Activated T-cell treated with anti-CD3 and anti-CD28 coated beads, Interleukin-2, amount 50 U/mL, for 1 hour (primary cell): ENCODE measurements at places on chromosomes 2 and 18.

GRCh38 chr2:227942021-227942420, 70.6 kb downstream of the DAW1 start:
- DNase-seq: no peak

- no peak for DNase-seq
These were observed 3.3 kb upstream of the SULT6B1 start for GRCh38 chr2:37191747-37192146.

DNA sequence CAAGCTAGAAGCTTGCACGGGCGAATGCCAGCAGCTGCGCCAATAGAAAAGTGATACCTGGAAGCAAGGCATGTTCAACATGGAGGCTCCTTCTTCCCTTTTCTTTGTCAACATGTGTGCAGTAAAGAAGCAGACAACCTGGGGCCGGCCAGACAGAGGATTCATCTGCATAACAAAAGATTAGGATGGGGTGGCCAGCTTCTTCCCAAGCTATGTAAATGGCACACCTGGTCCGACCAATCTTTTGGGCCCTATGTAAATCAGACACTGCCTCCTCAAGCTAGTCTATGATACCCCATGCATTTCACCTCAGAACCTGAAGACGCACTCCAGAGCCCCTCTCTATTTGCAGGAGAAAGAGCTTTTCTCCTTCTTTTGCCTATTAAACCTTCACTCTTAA, 66.4 kb upstream of the TGFA start:
- no peak for DNase-seq

- DNase-seq: peak; percentile 28
These were observed 14.2 kb upstream of the GAL3ST2 start for GRCh38 chr2:241762321-241762932.

- no peak for DNase-seq
These were observed 102.4 kb upstream of the MGAT4A start for GRCh38 chr2:98833172-98833916.

DNA sequence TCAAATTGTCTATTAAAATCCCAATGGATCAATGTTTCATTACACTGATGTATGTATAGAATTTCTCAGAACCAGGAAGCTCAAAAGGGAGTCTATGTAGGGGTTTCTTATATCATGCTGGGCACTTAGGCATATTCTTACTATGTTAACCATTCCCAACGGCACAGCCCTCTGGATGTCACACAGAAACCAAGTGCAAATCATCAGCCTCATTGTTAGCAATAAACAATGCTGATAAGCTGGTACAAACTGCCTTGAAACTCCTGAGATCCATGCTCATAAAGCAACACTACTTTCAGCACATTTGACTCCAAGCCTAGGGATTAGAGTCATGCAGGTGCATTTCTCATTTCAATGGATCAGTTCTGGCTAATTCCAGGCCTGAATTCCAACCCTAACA, 730.2 kb upstream of the SLC39A10 start:
- no peak for DNase-seq

DNA sequence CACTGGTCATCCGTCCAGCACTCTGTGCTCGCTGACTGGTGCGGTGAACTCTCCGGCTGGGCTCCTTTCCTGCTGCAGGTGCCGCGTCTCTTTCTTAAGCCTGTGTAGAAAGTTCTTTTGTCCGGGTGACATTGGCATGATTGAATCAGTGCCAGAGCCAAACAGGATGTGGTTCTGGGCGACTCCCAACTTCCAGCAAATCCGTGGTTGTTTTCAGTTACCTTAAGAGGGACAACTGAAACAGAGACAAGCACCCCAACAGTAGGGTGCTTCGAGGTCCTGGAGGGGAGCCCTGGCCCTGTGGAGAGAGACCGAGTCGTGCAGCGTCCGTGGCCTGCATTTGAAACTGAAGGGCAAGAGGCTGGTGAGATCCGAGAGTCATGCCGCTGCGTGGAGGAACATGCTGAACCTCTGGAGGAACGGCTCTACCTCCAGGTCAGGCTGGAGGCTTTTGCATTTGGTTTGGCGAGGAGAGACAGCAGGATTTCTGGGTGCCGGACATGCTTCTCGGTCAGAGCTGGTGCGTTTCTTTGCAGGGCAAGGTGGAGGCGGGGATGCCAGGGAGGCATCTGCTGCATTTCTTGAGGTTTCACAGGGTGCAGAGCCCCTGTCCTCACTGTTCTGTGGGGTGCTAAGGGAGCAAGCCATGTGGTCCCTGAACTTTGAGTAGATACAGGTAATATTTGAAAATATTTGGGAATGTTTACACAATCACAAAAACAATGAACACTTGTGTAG, 26.8 kb downstream of the SH3BP4 start:
- DNase-seq: no peak

- no peak for DNase-seq
These were observed 103.7 kb downstream of the SLC4A3 start for GRCh38 chr2:219731173-219731572.

- DNase-seq: peak; percentile 53
These were observed 143.6 kb upstream of the MAP3K20 start for GRCh38 chr2:172931918-172932520.

- no peak for DNase-seq
These were observed 1632.8 kb upstream of the CELF4 start for GRCh38 chr18:39198376-39198775.

DNA sequence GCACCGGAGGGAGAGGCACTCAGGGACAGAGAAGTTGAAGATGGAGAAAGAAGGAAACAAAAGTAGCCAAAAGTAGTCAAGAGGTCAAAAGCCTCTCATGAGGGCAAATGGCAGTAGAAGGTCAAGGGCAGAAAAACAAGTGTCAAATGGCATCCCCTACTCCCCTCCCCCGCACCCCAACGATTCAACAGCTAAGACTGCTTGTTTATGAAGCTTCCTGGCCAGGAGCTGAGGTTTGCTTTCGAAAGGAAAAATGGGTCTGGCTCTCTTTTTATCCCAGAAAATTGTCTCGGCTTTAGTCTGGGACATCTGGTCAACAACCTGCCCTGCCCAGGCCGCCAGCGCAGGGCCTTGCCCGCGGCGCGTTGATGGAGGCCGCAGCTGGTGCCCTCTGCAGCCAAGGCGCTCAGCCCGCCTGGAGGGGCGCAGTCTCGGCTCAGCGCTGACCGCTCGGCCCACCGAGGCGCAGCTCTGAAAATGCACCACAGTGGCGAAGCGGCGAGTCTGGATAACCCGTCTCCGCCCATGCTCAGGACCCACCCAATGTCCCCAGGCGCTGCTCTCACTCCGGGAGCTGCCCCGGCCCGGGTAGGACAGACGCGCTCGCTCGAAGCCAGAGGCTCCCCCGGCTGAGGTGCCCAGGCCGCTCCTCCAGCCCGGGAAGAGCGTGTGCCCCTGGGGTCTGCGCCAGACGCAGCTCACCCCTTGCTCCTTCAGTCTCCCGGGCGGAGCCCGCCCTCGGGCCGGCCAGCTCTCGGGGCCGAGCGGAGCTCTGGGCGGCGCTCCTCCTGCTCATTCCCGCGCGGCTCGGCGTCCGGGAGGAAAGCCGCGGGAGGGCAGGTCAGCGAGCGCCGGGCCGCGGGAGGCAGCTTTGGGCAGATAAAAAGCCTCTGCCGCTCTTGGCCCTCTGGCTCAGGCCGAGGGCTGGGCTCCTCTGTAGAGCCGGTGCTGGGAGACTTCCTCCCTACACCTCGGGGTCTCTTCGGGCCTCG, 1.8 kb upstream of the TBR1 start:
- DNase-seq: peak; percentile 32

- DNase-seq: no peak
These were observed 1604.4 kb upstream of the ACVR2A start for GRCh38 chr2:146240391-146240790.

DNA sequence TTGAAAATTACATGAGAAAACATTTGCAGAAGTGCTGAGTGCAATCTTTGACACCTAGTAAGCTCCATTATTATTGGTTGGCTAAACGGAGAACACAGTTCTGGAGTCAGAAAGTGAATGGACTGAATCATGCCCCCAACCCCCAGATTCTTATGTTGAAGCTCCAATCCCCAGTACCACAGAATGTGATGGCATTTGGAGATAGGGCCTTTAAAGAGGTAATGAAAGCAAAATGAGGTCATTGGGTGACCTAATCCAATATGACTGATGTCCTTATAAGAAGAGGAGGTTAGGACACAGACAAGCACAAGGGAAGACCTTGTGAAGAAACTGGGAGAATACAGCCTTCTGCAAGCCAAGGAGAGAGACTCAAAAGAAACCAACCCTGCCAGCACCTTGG, 200.9 kb upstream of the EPAS1 start:
- DNase-seq: no peak

GRCh38 chr2:81467096-81467495, 1162.5 kb upstream of the LRRTM1 start:
- DNase-seq: no peak

DNA sequence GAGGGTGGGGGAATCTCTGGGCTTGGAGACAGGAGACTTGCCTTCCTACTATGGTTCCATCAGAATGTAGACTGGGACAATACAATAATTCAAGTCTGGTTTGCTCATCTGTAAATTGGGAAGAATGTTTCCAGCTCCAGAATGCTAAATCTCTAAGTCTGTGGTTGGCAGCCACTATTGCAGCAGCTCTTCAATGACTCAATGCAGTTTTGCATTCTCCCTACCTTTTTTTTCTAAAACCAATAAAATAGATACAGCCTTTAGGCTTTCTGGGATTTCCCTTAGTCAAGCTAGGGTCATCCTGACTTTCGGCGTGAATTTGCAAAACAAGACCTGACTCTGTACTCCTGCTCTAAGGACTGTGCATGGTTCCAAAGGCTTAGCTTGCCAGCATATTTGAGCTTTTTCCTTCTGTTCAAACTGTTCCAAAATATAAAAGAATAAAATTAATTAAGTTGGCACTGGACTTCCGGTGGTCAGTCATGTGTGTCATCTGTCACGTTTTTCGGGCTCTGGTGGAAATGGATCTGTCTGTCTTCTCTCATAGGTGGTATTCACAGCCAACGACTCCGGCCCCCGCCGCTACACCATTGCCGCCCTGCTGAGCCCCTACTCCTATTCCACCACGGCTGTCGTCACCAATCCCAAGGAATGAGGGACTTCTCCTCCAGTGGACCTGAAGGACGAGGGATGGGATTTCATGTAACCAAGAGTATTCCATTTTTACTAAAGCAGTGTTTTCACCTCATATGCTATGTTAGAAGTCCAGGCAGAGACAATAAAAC, 6.5 kb downstream of the TTR start:
- DNase-seq: no peak

DNA sequence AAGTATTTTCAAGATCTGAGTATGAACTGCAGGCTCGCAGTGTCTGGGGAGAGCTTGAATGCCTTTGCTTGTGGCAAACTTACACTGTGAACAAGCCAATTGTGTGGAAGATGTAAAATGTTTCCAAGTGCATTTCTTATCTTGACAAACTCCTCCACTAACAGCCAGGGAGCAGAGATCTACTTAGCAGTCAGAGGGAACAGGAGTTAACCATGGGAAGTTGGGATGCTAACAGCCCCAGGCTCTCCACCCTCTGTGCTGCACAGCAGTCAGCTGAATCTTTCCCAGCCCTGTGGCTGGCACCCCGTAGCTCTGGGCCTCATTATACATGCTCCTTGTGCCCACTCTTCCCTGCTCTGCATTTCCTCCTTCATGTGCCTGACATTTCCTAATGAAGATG, 450.2 kb downstream of the TSN start:
- DNase-seq: no peak

- no peak for DNase-seq
These were observed 79.8 kb upstream of the SPATS2L start for GRCh38 chr2:200226451-200227426.

DNA sequence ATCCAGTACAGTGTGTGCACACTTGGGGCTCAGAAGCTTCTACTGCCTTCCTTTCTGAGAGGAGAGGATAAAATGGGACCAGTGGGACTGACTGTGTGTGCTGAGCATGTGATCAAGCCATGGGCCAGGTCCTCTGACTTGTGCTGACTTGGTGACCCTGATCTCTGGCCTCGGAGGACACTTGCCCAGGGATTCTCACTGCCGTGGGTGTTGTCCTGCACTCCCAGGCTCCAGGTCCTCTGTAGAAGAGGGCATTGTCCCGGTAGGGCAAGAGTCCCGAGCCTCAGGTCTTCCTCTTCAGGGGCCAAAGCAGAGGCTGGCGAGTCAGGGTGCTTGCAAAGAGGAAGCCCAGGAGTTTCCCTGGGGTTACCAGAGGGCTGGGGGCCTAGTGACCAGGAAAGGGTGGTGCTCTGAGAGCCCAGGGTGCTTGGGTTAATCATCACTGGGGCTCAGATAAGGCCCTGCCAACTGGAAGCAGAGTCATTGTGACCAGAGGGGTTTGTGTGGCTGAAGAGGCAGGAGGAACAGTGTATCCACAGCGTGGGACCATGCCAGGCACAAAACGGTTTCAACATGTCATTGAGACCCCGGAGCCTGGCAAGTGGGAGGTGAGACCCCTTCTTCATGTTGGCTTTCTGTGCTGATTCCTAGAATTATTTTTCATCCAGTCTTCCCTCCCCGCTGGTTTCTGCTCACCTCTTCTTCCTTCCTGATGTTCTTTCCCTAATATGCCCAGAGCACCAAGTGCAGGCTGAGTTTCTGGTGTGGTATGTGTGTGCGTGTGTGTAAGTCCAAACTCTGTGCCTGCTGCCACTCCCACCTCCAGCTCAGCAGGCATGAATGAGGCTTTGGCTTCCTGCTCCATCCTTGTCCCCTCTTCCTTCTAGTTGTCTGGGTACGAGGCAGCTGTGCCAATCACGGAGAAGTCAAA, at the start of gene GCKR:
GCKR (plus strand) TSS at position 483 of the 931 bp plus-strand sequence; CDS start at position 549, 66 bp downstream.
- DNase-seq: no peak

DNA sequence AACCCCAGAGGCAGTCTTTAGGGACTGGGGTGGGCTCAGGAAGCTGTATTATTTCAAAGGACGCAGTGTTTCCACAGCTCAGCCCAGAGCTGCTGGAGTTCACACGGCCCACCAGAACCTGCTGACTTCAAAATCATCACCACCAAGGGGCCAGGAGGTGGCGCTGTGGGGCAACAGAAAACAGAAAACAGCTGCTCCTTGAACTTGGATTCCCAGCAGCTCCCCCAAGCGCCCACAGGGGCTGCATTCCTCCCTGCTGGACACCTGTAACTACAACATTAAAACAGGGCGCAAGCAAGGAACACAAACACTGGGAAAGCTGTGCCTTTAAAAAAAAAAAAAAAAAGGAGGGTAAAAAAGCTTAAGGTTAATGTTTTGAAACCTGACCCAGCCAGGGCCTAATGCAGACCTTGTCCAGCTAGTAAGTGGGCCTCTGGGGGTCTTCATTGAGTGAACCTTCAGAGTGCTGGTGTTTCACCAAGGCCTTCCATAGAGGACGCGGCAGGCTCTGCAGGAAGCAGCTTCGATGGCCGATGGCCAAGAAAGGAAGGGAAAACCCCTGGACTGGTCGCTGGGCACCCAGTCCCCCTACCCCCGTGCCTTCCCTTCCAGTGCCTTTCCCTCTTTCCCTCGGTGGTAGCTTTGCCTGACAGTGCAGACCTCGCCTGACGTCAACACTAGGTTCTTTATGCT, 25.9 kb downstream of the MLPH start:
- DNase-seq: peak; percentile 80

DNA sequence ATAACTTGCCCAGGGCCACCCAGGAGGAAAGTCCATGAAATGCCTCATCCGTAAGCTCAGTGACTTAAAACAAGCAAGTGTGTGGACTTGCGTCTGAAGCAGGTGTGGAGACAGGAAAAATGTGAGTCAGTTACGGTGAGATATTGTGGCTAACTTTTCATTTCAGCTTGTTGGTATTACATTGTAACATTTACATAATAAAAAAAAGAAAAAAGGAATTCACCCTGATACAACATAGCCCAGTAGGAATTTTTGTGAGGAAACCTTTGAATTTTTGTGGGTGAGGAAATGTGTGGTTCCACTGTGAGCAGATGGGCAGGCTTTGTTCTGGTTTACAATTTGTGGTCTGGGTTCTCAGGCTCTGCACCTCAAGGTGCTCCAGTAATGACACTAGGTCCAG, 33.7 kb upstream of the LYPD6B start:
- DNase-seq: no peak
